Epithelial cell of proximal tubule (primary cell): ENCODE measurements at places on chromosomes 3 and 15. TPM values are rescaled to one million over a fixed set of nuclear protein-coding genes. Genes with fewer than 3 reads are reported as not detected.

The CCDC54 gene
- total RNA-seq = not detected in 2 replicates

The SPTSSB gene
- 0.22 TPM in 1 of 2 replicates, not detected in the other for total RNA-seq

DNA sequence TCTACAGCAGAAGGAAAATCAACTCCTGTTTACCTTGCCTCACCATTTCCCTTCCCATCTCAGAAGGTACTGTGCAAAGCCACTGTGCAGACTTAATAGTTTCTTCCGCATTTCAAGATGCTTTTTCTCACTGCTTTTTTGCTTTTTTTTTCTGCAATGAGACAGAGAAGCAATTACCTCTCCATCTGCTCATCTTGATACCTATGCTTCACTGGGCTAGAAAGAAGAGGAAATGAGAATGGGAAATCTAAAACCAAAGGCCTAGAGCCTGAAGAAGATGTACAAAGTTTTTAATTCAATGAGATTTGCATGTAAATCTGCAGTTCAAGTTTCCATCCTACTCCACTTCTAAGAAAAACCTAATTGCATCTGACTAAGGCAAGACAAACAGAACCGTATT is 238.1 kb upstream of the SETMAR start:
- DNase-seq = no peak

- DNase-seq = no peak
Observed at GRCh38 chr3:23710555-23710954, 95.2 kb upstream of the UBE2E1 start.

DNA sequence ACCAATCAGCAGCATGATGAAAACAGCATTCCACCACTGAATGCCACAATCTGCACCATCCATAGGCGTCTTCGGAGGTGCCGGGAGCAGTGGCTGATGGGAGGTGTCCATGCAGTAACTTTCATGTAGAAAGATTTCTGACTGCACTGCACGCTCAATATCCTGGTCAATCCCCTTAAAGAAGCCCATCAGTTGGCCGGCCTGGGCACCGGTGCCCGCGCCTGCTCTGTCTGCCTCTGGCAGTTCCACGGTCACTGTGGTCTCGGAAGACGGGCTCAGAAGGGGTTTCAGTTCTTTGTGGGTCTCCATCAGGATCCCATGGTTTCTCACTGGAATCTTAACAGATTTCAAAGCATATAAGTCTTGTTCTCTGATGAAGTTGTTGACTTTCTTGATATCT is 3.9 kb downstream of the LYSMD4 start:
- DNase-seq = no peak

GRCh38 chr15:31212326-31213080 is 111.0 kb upstream of the TRPM1 start:
- no peak for DNase-seq
